Large intestine (tissue), 12 donors: ENCODE measurements at places on chromosomes 16 and 17. TPM values are rescaled to one million over a fixed set of nuclear protein-coding genes. Genes with fewer than 3 reads are reported as not detected.

GRCh38 chr16:17836868-17837602, 366.3 kb upstream of the XYLT1 start:
- no peak for DNase-seq

DNA sequence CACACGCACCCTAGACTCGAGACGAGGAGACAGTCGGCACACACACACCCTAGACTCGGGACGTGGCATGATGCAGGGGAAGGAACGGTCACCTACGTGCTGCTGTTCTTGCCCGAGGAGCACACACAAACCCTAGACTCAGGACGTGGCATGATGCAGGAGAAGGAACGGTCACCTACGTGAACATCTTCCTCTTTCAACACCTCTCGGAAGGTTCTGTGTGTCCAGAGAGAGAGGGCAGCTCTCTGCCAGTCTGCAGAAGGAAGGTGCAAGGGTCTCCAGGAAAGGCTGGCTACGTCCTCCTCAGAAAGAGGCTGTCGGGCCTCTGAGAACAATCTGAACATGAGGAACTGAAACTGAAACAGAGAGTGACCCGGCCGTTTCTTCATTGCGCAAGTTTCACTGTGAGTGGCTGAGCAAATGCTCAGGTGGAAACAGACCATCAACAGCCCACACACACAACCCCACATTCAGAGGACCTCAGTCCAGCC, 43.4 kb downstream of the ZNF276 start:
- DNase-seq = peak; percentile 95

DNA sequence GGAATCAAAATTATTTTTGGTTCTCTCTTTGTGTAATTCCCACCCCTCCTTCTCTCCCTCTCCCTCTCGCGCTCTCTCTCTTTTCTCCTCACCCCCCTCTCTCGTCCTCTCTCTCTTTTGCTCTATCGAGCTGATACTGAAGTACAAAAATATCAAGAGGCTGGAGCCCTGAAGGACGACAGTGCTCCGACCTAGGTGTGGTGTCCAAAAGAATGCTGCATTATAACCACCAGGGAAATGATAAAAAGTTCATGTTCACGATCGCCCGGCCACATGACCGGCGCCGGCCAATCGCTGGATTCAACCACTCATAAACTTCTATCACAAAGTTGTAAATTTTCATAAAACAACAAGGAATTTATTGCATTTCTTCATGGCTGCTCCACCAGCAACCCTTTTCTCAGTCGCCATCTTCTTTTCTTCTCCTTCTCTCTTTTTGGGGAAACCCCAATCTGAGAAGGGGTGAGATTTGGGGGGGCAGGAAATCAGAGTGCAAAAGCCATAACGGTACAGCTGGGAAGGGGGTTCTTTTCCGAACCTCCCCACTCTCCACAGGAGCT, at the start of gene HOXB6:
Gene HOXB6 (minus strand): TSS at position 217 of the 560 bp plus-strand sequence. CDS start 6,836 bp downstream, outside the sequence.
- no peak for DNase-seq

DNA sequence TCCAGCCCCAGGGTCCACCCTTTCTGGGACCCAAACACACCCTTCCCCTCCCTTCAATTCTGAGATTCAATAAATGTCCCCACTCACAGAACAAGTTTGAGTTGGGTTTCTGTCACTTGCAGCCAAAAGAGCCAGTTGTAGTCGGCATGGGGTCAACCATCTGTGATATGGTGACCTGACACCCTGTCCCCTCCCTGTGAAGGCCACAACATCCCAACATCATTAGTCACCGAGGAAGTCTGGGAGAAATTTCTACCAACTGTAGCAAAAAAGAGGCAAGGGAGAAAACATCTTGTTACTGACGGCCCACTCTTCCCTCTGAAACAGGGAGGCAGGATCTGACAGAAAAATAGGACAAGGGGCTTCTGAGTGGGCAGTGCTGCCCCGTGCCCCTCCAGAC, 638 bp upstream of the LYZL6 start:
- no peak for DNase-seq

- no peak for DNase-seq
These were observed 15.4 kb downstream of the CUEDC1 start for GRCh38 chr17:57939797-57940196.

DNA sequence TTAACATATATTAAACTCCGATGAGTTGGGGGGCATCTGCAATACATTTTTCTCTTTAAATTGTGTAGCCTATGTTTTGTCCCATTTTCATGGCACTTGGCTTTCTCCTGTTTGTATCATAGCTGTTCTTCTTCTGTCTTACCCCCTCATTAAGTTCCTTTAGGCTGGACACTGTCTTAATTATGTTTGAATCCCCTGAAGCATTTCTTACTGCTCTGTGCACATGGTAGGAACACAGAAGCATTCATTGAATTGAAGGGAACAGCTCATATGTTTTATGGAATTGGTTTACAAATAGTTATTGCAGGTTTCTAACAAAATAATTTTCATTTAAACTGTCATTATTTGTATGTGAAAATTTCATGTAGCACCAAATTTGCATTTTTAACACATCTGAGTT, 176.8 kb downstream of the TANC2 start:
- DNase-seq = no peak

DNA sequence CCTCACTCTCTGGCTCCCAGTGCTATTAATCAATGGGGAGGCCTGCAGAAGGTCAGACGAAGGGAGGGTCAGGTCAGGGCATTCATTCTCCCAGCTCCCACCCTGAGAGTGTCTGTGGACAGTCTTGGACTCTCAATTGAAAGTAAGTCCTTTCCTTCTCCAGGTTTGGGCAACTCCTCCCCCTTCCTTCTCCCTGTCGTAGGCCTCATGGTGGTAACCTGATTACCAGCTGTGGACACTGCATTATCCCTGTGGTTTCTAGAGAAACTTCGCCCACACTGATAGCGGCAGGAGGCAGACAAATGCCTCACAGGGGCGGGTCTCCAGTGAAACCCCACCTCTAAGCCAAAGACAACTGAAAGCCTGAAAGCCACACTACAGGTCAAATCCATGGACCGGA, 57.7 kb upstream of the SLC25A19 start:
- DNase-seq = peak; percentile 67

GRCh38 chr17:29560316-29560715, 6.5 kb downstream of the ABHD15 start:
- DNase-seq = no peak

GRCh38 chr16:68466174-68466573, 17.9 kb upstream of the SMPD3 start:
- no peak for DNase-seq

- DNase-seq = no peak
These were observed 393.8 kb upstream of the KIF2B start for GRCh38 chr17:53428913-53429312.

- DNase-seq = no peak
These were observed 134.1 kb upstream of the GNAO1 start for GRCh38 chr16:56057151-56057550.

GRCh38 chr17:80497726-80498241, 21.4 kb upstream of the NPTX1 start:
- no peak for DNase-seq

DNA sequence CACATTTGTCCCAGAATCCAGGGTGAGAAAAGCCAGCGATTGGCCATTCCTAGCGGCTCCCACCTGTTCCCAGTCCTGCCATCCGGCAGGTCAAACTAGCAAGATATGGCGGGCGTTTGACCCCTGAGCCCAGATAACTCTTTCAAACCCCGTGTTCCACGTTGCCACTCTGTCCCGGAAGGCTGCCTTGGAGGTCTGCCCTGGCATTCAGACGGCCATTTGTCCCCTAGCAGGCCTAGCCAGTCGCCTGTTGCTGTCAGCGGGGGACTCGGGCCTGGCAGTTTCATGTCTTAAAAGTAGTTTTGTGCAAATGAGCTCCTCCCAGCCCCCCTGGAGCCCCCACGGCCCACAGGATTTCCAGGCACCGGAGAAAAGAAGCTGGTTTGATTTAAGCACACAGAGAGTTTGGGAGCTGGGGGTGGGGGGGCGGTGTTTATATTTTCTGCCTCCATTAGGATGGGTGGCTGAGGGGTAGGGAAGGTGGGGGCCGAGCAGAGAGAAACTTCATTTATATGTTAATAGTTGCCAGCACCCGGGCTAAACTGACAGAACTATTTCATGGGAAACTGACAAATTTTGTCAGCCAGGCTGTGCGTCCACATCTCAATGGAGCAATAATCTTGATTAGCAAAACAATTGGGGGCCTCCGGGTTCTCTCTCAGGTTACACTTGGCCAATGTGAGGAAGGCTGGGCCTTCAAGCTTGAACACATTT, 240.9 kb upstream of the SALL1 start:
- no peak for DNase-seq

- DNase-seq = no peak
These were observed 1.6 kb downstream of the ZFHX3 start for GRCh38 chr16:73046202-73046848.

The CNEP1R1 gene
- 25.3 TPM for polyA plus RNA-seq

The CCL17 gene
- 0.30 TPM for polyA plus RNA-seq

The CIBAR2 gene
- 0.30 TPM for polyA plus RNA-seq

The SBK1 gene
- polyA plus RNA-seq = 3.2 TPM

The GCGR gene
- polyA plus RNA-seq = 2.5 TPM

The WWP2 gene
- polyA plus RNA-seq = 40.4 TPM

The KRTAP1-5 gene
- not detected for polyA plus RNA-seq

The CCDC200 gene
- 47.1 TPM for polyA plus RNA-seq
